ENCODE measurements at places on chromosomes 2 and 18.

DNA sequence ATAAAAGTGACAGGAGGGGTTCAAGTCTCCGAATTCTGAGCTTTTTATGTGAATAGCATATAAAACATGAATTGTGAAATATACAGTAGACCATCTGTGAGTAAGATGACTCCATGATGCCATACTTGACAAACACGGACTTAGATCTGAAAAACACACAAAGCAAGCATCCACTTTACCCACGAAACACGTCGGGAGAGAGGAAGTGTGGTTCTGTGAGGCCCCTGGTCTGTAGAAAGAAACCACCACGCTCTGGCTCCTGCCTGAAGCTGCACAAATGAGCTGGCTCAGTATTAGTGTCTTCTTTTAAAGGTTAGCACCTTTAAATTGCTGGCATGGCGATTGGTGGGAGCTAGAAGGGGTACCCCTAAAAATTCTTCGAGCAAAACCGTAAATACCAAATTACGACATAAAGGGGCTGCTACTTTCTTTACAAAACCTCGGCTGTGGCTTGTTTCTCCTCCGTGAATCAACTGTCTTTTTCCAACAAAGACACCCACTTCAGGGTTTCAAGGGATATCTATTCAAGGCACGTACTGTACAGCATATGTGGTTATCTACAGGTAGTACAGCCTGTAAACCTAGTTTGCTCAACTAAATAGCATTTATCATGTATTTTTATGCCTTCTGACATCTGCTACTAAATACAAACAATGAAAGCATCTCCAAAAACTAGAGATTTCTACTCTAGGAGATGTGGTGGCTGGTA, 70.9 kb downstream of the AFF3 start:
- DNase-seq = no peak

GRCh38 chr2:120501591-120501990, 155.7 kb downstream of the INHBB start:
- DNase-seq = no peak

DNA sequence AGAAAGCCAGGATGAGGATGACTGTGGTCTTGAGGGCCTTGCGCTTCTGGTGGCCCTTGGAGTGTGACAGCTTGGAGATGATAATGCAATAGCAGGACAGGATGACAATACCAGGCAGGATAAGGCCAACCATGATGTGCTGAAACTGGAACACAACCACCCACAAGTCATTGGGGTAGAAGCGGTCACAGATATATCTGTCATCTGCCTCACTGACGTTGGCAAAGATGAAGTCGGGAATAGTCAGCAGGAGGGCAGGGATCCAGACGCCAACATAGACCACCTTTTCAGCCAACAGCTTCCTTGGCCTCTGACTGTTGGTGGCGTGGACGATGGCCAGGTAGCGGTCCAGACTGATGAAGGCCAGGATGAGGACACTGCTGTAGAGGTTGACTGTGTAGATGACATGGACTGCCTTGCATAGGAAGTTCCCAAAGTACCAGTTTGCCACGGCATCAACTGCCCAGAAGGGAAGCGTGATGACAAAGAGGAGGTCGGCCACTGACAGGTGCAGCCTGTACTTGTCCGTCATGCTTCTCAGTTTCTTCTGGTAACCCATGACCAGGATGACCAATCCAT, 2.7 kb downstream of the CXCR4 start:
- DNase-seq = no peak

- DNase-seq = no peak
These were observed 38.2 kb downstream of the CELF4 start for GRCh38 chr18:37527395-37527794.

GRCh38 chr2:191693778-191694177, 15.8 kb downstream of the NABP1 start:
- no peak for DNase-seq

DNA sequence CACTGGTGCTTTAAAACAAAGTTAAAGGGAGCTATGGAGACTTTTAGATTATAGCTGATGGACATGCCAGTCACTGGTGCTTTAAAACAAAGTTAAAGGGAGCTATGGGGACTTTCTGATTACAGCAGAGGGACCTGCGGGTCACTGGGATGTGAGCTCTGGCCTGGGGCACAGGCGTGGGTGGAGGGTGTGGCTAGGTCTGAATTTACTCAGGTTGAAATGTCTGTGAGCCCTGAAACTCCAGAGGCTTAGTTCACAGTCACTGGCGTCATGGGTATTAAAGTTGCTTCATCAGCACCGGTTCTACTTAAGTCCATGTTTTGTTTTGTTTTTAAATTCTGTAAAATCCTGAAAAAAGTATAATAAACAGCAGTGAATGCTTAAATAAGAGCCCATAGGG, 49.0 kb upstream of the TMEM18 start:
- DNase-seq = no peak

DNA sequence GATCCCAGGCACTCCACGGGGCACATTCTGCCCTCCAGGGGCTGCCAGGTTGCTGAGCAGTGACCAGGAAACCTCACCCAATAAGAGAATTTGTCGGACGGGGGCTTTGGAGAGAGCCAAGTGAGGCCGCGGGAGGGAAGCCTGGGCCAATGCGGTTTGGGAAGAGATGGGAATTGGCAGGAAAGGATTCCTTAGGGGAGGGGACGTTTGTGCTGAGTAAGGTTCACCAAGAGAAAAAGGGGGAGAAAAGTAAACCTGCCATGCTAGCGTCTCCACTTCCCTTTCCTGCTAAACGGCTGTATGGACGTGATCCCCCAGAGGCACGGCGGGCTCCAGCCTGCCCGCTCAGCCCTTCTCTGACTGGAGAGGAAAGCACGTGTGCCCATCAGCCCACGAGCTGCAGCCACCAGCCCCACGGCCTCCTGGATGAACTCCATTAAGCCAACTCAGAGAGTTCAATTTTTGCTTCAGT, 194.4 kb upstream of the ID2 start:
- DNase-seq = no peak

Measured in cerebellar cortex (tissue), 1 donor.